ENCODE measurements at places on chromosomes 12 and 14.

DNA sequence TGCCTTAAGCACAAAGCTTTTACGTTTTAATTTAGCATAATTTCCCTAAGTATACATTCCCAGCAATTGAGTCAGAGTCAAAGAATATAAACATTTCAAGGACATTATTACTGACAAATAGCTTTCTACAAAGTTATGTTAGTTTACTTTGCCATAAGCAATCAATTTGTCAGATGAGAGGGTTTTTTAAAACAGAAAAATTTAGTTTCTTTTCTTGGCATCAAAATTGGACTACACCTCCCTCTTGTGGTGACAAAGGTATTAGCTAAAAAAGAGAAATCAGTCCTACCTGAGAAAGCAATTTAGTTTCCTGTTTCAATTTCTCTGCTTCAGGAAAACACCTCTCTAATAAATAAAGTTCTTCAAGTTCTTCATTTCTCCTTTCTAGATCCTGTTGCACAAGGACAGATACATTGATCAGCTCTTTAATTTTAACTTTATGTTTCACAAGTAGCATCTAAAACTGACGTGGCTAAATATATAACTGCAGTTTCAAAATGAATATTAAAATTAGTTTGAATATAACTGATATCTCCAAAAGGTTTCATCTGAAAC lies 39.9 kb downstream of the DNAI7 start:
- DNase-seq, result peak; percentile 31

GRCh38 chr14:102516531-102517391 lies 7.2 kb upstream of the ANKRD9 start:
- DNase-seq, result peak; percentile 35

DNA sequence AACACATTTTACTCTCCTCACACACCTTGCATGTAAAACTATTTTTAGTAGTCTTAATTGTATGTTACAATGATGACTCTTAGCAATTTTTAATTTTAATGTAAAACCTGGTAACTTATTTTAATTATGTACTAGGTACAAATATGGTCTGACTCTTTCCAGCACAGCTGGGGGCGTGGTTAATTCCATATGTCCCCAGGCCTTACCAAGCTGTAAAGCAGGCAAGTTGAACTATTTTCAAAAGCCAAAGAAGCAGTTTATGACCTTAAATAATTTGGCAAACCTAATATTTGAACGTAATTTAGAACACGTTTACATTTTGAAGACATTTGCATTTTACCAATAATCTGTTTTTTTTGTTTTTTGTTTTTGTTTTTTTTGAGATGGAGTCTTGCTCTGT lies 9.3 kb upstream of the ACOT6 start:
- no peak for DNase-seq

DNA sequence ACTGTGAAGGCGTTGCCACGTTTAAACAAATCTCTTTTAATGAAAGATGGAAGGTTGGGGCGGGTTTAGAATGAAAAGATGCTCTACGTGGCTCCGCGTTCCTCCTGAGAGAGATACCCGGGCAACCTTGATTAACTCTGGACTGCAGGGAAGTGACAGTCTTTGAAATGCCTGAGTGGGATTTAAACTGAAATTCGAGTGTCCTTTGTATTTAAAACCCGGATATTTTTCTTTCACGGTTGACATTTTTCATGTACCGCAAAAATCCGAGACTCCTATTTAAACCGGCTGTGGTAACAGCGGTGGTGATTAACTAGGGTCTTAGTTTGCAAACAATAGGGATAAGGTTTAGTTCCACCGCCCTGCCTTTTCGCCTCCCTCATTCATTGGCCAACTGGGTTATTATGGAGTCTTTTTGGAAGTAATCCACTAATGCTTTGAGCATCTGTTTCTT lies 707 bp downstream of the G2E3 start:
- DNase-seq, result peak; percentile 25

DNA sequence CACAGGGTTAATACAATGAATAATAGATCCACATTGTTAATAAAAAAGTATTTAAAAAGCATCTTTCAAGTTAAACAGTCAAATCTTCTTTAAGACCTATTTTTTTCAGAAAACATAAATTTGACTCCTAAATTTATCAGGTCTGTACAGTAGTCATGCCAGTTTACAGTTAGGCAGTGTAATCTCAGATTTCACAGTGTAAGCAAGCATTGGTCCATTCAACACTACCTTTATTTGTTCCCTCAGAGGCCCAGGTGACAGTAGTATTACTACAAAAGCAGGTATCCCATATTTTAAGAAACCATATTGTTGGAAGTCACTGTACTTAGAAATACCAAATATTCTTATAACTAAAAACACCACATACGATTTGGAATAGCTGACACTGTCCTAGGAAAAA lies 6.1 kb downstream of the ATP2B1 start:
- no peak for DNase-seq

- DNase-seq, result no peak
Measured at GRCh38 chr12:119547001-119547400, 46.6 kb upstream of the TMEM233 start.

GRCh38 chr12:93603762-93604161 lies 31.3 kb downstream of the SOCS2 start:
- no peak for DNase-seq

DNA sequence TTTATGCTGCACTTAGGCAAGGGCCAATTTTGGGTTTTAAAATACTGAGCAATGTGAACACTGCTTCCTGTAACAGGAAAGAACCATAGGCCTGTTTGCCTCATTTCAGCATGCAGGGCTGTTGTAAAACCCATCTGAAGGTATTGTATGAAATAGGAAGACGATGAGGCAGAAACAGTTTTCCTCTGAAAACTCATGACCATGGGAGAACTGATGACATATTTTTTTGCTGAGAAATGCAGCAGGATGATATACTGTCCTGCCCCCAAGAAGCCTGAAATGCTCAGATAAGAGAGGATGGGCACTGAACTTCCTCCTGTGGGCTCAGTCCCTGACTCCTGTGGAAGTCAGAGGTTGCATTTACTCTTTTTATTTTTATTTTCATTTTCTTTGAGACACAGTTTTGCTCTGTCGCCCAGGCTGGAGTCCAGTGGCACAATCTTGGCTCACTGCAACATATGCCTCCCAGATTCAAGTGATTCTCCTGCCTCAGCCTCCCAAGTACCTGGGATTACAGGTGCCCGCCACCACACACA lies 17.4 kb downstream of the PYGL start:
- no peak for DNase-seq

GRCh38 chr14:89719366-89720075 lies 235.0 kb downstream of the EFCAB11 start:
- no peak for DNase-seq

DNA sequence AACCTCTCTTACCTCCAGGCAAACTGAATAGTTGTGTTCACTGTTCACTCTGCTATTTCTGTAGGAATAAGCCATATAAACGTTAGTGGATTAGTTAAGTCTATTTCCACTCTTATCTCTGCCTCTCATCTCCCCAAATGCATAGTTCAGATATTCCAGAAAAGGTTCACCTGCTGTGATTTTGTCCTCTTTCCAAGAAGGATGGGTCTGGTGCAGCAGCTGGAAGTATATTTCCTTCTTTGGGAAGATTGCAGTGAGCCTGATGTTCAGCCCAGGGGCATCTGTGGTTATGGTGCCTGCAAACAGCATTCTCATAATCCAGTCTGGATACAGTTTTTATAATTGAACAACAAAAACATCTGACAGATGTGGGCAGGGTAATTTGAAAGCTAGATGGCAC lies 97.7 kb downstream of the TPH2 start:
- DNase-seq, result peak; percentile 46

GRCh38 chr12:85927166-85927565 lies 53.1 kb downstream of the NTS start:
- DNase-seq, result no peak

- no peak for DNase-seq
Measured at GRCh38 chr14:104783484-104784217, 11.9 kb downstream of the AKT1 start.

- no peak for DNase-seq
Measured at GRCh38 chr12:50612882-50613281, 108.1 kb downstream of the DIP2B start.

DNA sequence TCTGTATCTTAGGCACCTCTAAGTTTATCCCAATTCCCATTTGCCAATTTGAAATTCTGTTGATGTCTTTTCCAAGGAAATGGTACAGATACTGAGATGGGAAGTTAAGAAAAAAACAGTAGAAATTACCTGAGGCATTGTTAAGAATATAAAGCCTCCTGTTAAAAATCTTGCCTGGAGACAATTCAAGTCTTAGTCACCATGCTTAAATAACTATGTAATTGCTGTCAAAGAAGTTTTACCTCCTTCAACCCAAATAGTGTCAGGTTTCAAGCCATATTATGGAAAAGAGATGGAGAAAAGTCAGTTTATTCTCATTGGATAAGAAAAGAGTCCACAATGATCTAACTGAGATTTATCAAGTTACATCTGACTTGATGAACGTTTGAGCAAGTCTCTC lies 974.7 kb downstream of the GALC start:
- DNase-seq, result no peak

DNA sequence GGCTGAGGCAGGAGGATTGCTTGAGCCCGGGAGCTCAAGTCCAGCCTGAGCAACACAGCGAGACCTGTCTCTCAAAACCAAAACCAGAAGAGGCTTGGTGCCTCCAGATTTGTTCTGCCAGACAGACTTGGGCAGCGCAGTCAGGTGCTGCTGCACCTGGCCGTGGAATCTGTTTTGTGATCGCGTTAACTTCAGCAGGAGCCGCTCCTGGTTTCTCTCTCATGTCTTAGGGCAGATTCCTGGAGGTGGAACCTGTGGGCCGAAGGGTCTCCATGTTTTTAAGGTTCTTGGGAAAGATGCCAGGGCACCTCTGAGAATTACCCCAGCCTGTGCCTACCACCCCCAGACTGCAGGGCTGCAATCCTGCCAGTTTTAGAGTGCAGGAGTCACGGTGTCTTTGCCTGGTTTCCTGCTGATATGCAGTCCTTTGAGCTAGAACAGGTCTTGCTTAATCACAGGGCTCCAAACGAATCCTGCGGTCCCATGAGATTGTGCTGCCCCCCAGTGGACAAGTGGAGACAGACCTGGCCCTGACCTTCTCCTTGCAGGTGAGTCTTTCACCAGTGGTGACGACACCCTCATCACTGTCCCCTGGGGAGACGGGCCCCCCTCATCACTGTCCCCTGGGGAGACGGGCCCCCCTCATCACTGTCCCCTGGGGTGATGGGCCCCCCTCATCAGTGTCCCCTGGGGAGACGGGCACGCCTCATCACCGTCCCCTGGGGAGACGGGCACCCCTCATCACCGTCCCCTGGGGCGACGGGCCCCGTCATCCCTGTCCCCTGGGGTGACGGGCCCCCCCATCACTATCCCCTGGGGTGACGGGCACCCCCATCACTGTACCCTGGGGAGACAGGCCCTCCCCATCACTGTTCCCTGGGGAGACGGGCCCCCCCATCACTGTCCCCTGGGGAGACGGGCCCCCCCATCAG lies 37.6 kb downstream of the PACS2 start:
- DNase-seq, result peak; percentile 70

DNA sequence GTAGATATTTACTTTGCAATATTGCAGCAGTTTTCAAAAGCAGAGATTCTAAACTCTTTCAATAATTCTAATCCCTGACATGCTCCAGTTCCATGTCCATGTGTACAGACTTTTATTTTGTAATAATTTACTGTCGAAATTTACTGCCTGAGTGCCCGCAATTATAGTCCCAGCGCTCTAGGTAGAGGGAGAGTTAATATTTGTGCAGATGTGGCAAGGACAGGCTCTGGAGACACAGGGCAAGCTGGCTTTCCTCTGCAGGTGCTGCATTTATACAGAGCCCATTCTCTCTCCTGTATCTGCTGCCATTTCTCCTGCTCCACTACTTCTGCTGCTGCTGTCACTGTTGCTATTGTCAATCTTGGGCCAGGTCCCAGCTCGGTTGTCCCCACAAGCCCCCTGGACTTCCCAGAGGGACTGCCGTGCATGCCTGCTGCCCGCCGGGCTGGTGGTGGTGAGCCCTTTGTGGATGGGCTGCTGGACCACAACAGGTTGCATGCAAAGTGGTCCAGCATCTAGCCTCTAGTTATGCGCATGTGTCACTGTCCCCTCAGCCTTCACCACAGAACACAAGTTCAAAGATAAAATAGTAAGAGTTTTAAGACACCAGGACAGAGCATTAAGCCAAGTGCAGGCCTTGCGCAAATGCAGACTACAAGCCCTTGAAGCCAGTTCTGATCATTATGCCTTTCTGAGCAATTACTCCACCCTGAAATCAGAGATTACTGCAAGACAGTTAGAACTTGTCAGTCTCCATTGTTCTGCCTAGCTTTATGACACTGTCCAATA lies 40.8 kb upstream of the CSRP2 start:
- no peak for DNase-seq

GRCh38 chr12:41008472-41008871 lies 179.6 kb upstream of the PDZRN4 start:
- DNase-seq, result peak; percentile 15

DNA sequence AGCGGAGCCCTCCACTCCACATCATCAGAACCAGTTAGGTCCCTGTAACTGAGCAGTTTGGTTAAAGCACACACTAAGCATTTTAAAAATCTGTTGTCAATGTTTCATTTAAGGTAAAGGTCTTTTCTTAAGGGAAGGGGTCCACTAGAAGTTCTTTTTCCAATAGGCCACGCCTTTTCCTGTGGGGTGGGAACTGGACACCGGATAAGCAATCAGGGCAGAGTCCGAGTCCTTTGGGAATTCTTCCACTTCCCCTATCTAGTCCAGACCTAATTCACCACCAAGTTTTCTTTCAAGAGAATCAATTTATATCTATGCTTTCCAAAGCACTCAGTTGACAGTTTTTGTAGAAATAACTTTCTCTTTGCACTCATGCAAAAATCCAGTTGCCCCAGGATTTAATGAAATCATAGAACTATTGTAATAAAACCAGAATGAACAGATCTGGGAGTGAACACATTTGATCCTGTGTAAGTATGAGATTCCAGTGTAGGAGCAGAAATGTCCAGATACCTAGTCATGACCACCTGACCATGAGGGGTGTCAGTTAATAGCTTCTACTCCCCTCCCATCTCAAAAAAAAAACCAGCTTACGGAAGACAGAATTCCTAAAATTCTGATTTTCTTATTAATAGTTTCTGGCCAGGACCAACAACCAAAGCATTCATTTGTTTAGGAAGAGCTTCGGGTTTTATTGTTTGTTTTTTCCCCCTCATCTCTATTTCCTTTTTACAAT lies 11.7 kb downstream of the VPS37B start:
- no peak for DNase-seq

DNA sequence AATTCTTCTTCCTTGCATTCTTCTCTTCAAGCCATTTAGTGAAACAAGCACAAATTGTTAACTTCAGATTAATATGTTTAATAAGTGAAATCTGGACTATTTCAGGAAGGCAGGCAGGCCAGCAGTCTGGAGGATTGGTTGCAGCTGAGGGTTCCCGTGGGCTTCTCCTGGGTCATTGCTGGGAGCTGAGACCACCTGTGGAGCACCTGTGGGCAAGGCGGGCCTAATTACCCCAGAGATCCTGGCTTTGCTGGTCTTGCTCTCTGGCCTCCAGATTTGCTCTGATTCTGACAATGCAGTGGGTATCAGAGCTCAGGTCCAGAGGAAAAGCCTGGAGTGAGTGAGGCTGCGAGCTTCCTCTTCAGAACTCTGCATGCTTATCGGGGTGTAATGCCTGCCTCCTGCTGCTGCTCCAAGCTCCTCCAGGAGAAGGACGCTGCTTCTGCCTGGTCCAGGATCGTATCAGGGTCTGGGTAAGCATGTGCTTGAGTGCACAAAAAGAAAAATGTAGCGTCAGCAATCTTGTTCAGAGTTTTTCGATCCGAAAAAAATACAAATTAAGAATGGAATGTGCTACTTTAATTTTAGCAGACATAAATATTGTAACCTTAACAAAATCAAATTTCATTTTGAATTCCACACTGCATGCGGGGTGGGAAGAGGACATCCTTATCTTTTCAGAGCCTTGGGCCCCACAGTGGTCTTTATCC lies 93.8 kb downstream of the TMEM30B start:
- DNase-seq, result no peak

GRCh38 chr12:19208456-19208855 lies 78.9 kb downstream of the PLEKHA5 start:
- no peak for DNase-seq

Measured in SK-N-DZ (cell line).